ENCODE measurements at places on chromosomes 7 and 10.
A peak's percentile ranks its signal among the peaks of the same experiment; 100 is the strongest.

- DNase-seq = no peak
Observed at GRCh38 chr10:54900584-54900983, 99.6 kb upstream of the PCDH15 start.

GRCh38 chr10:24851629-24852028 is 100.8 kb downstream of the PRTFDC1 start:
- no peak for DNase-seq

DNA sequence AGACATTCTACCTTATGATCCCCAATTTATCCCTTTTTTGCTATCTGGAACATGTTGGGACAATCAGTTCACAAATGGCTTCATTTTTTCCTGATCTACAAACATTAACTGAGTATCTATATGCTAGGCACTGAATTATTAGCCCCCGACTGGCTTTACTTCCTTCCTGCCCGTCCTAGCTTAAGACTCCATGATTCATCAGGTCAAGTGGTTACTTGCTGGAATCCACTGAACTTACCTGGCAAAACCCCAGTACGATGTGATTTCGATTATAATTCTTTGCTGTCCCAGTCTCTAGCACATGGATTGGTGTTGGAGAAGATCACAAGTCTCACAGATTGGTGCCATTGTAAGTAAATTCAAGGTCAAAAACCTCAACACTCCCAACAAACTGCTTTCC is 77.1 kb downstream of the ORC5 start:
- no peak for DNase-seq

DNA sequence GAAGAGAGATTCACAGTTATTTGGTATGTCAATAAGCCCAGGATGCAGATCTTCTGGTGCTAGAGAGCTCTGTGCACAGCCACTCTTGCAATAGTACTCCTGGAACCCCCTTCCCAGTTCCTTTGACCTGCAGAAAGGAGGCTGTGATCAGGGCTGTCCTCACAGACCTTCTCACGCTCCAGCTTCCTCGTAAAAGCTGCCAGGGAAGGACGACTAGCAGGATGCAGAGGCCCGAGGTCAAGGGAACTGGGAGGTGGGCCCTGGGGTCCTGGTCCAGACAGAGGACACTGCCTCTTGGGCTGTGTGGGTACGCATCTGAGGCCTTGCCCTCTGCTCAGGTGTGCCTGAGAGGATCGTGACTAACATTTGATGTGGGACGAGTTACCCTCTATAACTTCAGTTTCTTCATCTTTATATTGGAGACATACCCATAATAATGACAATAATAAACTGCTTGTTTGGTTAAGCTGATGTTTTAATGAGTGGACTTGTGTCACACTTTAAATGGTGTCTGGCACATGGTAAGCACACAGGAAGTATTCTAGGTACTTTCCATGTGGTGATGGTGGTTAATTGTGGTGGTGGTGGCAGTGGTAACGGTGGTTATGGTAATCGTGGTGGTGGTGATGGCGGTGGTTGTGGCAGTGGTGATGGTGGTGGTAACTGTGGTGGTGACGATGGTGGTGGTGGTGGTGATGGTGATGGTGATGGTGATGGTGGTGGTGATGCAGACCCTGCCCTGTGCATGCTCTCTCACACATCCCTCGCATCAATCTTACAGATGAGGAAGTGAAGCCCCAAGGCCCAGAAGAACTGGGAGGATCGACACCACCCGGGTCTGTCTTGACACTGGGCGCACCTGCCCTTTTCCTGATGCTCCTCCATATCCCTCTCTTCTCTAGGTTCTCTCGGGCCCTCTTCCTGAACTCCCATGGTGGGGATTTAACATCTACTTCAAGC is 235.2 kb upstream of the GRB10 start:
- DNase-seq = no peak

DNA sequence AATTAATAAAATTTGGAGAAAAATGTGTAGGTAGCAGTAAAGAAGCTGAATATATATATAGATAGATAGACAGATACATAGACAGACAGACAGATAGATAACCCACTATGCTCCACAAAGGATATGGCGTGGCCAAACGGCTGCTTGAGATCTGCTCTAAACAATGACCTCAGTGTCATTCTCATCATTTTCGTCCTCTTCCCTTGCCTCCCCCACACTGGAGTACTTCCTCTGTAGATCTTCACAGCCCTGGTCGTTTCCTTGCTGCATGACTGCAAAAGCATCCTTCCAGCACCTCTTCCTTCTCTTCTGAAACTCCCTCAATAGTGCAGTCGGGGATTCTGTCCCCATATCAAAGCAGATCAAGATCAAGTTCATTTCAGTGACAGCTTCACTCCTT is 35.6 kb upstream of the ATP6V0A4 start:
- DNase-seq = no peak

DNA sequence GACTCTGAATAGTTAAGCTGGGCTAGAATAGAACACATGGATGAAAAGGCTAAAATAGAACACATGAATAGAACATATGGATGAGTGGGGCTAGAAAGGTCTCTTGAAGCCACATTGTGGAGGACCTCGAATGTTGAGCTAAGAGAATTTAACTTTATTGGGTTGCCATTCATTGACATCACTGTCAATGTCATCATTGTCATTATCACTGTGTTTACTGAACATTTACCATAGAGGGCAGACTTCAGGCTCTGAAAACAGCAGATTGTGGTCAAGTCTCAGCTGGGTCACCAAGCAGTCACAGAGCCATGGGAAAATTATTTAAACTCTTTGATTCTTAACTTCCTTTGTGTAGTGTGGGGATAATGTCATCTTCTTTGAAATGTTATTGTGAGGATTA is 80.4 kb downstream of the WDFY4 start:
- no peak for DNase-seq

- no peak for DNase-seq
Observed at GRCh38 chr7:105594034-105594433, 12.7 kb upstream of the EFCAB10 start.

GRCh38 chr7:142866361-142867096 is 11.7 kb downstream of the EPHB6 start:
- no peak for DNase-seq

DNA sequence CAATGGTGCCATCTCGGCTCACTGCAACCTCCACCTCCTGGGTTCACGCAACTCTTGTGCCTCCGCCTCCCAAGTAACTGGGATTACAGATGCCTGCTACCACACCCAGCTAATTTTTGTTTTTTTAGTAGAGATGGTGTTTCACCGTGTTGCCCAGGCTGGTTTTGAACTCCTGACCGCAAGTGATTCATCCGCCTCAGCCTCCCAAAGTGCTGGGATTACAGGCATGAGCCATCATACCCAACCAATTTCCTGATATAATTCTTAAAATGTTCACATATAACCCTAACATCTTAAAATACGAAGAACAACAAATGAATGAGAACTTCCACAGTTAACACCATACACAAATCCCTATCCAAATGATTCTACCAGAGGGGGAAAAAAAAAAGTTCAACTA is 31.2 kb downstream of the BAIAP2L1 start:
- no peak for DNase-seq

DNA sequence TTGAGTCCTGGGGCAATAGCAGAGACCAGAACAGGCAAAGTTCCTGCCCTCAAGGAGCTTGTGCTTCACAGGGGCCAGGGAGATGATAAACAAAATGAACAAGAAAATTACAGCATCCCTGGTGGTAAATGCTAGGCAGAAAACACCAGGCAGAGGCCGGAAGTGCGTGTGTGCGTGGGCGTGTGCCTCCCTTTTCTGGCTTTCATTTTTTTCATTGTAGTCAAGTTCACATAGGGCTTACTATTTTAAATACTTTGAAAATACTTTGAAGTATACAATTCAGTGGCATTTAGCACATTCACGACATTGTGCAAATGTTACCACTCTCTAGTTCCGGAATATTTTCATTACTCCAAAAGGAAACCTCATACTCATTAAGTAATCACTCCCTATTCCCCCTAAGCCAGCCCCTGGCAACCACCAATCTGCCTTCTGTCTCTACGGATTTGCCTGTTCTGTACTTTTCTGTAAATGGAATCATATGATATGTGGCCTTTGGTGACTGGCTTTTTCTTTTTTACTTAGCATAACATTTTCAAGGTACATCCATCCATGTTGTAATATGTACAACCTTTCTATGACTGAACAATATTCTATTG is 88.1 kb upstream of the PDCD4 start:
- peak; percentile 50 for DNase-seq

DNA sequence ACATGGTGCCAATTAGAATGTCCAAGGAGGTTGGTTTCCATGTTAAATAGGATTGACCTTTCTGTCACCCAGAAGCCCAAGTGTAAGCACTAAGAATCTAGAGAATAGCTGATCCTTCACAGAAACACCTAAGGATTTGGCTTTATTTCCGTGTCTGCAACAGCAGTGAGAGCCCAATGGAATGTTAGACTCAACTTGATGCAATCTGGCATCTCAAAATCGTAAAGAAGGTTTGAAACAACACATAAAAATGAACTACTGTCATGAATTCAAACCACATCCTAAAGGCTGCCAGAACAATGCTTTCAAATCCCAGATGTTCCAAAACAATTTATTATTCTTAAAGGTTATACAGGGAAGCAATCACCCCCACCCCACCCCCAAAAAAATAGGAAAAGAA is 18.6 kb downstream of the PPP1R3C start:
- no peak for DNase-seq

DNA sequence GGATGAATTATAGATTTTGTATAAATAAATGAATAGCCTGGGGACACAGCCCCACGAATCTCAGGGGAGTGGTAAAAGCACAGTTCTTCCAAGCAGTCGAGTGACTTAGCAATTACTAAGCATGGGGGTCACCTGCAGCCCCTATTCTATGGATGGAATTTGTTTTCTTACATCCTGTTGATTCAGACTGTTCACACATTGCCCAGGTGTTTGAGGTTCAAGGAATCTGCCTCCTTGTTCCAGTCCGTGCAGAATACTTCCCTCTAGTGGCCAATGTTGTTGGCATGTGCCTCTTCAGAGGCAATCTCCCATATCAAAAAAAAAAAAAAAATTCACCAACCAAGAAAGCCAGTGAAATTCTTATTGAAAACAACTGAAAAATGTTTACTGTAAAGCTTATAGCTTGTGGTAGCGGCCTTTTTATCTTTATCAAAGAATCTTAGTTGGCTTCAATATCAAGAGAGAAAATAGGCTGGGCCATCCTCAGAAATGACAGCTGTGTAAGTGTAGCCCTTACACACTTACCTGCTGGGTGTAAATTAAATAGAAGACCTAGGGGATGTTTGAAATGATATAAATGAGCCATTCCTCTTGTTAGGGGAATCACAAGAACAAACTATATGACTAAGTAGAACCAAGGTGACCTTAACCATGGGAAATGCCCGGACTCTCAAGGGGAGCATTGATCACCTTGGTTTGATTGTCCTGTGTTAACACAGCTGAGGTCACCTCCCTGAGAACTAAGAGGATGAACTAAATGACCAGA is 7.8 kb downstream of the LIPM start:
- no peak for DNase-seq

DNA sequence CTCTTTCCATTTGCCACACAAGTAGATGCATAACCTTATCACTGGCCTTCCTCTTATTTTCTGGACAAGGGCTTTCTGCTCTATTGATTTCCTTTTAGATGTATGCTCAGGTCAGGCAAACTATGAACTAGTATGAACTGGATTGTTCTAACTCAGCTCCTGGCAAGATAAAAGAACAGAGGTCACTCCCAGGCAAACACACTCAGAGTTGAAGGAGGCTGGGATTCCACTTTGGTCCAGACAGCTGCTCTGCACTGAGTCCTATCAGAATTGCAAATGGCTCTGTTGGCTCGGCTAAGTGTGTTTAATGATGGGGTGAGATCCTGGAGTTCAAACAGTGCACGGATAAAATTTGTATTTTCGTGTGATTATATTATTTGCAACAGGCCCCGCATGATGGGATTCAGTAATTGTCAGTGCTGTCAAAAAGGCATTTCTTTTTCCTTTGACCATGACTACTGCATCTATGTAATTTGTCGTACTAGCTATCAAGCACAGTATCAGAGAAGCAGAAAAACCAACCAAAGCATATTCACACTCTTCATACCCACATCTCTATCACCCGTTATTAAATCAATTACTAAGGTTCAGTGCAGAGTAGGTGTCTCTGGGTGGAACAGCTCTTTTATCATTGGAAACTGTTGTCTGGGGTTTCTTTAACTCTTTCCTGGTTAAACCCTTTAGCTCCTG is 288.1 kb upstream of the PRKCQ start:
- no peak for DNase-seq

- DNase-seq = no peak
Observed at GRCh38 chr7:121371883-121372282, 24.2 kb downstream of the FAM3C start.

DNA sequence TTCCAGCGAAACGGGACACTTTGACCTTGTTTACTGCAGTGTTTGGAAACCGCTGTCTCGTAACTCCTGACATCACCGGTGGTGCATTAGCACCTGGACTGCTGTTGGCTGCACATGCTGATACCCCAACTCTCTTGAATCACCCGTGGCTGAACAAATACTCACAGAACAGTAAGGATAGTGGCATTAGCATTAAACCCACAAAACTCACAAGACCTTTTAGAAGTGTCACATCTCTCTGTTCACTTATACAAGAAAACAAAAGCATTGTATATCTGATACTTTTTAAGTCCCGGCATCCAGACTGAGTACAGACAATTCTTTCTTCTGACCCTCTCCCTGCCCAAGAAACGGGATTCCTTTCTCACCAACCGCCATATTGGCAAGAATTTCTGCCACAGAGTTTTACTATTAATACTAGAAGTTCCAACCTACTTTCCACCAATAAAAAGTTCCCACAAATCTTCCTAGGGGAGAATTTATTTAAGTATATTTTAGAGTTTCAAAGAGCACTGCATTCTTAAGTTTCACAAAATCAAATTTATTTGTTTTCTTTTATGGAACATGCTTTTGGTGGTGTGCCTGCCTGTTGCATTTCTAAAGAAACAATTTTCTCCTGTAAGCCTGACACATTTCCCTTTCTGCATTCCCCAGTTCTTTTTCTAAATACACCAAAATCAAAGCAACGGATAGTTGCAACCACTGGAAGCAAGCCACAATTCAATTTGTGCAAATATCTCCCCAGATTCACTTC is 208.4 kb upstream of the KLF14 start:
- DNase-seq = no peak

GRCh38 chr7:51335057-51335456 is 18.4 kb upstream of the COBL start:
- DNase-seq = no peak

- DNase-seq = peak; percentile 65
Observed at GRCh38 chr7:31950091-31950755, 120.0 kb downstream of the PDE1C start.

DNA sequence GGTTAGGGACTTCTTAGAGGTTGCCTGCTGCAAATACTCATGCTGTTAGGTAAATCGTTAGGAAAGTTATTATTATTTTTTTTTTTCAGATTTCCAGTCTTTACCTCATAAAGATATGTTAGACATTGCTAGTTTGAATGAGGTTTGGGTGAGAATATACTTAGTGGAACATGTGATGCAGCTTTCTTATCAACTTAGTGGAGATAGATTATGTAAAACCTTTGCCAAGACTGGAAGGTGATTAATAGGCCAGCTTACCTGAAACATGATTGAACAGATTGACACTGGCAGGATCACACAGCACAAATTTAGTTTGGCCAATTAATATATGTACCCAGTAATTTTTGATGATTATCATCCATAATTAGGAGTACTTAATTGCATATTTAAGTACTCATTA is 32.3 kb downstream of the ADD3 start:
- DNase-seq = no peak

- no peak for DNase-seq
Observed at GRCh38 chr10:113980408-113981087, 63.1 kb upstream of the ADRB1 start.

Measured in T-helper 2 cell (primary cell).